ENCODE measurements at places on chromosomes 3 and 15. TPM values are rescaled to one million over a fixed set of nuclear protein-coding genes. Genes with fewer than 3 reads are reported as not detected.

The PPP1R14D gene
- not detected for total RNA-seq

The PPM1L gene
- total RNA-seq, result 23.8 TPM

GRCh38 chr3:63654211-63654610 lies 1.7 kb downstream of the SNTN start:
- DNase-seq, result no peak

GRCh38 chr15:96306321-96306720 lies 24.2 kb upstream of the NR2F2 start:
- no peak for DNase-seq

GRCh38 chr3:165507576-165507975 lies 311.4 kb upstream of the SLITRK3 start:
- DNase-seq, result no peak

All from right atrium auricular region (tissue), 2 donors.